ENCODE measurements at places on chromosomes 16 and 17.

DNA sequence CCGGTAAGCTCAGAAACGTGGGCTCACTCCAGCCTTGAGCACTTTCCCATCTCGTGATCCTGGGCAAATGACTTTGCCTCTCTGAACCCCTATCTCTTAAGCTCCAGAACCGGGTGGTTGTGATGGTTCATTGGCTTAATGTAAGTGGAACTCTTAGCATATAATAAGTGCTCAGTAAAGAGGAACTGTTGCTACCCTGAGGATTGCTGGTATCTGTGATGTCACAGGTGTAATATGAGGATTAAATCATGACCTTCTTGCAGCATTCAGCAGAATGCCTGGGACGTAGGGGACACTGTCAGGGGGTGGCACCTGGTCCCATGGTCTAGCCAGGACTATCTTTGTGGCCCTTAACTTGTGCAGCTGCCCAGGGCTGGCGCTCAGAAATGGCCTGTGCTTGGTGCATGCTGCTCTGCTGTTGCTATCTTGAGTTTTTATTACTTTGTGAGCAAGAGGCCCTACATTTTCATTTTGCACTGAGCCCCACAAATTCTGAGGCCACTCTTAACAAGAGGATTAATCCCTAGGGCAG is 68.8 kb downstream of the SREBF1 start:
- DNase-seq = no peak

- DNase-seq = no peak
These were observed 7.2 kb downstream of the ARL2BP start for GRCh38 chr16:57252148-57252721.

GRCh38 chr16:58814348-58814801 is 80.3 kb upstream of the GOT2 start:
- peak; percentile 86 for DNase-seq

DNA sequence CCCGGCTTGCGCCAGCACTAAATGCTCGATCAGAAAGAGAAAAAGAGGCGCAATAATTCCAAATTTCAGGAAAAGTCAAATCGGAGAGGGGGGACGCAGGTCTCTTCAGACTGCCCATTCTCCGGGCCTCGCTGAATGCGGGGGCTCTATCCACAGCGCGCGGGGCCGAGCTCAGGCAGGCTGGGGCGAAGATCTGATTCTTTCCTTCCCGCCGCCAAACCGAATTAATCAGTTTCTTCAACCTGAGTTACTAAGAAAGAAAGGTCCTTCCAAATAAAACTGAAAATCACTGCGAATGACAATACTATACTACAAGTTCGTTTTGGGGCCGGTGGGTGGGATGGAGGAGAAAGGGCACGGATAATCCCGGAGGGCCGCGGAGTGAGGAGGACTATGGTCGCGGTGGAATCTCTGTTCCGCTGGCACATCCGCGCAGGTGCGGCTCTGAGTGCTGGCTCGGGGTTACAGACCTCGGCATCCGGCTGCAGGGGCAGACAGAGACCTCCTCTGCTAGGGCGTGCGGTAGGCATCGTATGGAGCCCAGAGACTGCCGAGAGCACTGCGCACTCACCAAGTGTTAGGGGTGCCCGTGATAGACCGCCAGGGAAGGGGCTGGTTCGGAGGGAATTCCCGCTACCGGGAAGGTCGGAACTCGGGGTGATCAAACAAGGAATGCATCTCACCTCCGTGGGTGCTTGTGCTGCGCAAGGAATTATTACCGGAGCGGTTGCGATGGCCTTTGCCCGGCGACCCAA is 4.0 kb upstream of the DLX4 start:
- no peak for DNase-seq

- DNase-seq = no peak
These were observed 149.9 kb downstream of the NPIPB5 start for GRCh38 chr16:22660441-22661160.

- DNase-seq = no peak
These were observed 179.5 kb downstream of the PCTP start for GRCh38 chr17:55930291-55930809.

- peak; percentile 93 for DNase-seq
These were observed 396 bp downstream of the NFE2L1 start for GRCh38 chr17:48048384-48049126.

GRCh38 chr16:54630284-54630967 is 300.2 kb upstream of the IRX5 start:
- peak; percentile 37 for DNase-seq

DNA sequence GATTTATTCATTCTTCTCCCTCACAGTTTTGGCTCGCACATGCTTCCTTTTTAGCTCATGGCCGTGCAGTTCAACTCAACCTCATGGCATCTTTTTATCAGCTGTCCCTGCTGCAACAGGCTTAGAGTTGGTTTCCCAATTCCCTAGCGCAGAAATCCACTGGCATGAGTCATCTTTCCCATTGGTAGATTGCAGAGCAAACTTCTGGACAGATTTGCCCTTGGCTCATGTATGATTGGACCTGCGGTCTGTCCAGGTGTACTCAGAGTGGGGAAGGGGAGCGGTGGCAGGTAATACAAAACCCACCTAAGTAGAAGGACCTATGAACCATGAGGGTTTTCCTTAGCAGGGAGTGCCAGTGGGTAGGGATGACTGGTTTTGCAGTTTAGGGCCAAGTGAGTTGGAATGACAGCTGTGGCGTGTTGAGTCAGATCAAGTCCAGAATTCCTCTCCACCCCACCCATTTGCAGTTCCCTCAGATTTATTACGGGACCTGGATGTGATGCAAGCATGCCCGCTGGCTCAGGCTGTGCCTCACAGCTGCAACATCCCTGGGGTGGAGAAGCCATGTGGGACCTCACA is 584.7 kb downstream of the WWOX start:
- DNase-seq = peak; percentile 82

DNA sequence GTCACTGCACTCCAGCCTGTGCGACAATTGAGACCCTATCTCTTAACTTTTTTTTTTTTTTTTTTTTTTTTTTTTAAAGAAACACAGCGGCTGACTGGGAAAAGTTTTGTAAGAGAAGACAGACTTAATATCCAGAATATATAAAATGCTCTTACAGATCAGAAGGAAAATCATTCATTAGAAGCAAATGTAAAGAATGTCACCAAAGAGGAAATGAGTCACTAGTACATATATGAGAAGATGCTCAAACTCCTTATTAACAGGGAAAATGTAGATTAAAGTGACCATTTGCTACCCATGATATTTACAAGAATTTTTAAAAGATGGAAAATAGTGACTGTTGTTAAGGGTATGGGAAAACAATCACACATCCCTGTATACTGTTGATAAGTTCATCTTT is 48.9 kb downstream of the RABEP1 start:
- no peak for DNase-seq

DNA sequence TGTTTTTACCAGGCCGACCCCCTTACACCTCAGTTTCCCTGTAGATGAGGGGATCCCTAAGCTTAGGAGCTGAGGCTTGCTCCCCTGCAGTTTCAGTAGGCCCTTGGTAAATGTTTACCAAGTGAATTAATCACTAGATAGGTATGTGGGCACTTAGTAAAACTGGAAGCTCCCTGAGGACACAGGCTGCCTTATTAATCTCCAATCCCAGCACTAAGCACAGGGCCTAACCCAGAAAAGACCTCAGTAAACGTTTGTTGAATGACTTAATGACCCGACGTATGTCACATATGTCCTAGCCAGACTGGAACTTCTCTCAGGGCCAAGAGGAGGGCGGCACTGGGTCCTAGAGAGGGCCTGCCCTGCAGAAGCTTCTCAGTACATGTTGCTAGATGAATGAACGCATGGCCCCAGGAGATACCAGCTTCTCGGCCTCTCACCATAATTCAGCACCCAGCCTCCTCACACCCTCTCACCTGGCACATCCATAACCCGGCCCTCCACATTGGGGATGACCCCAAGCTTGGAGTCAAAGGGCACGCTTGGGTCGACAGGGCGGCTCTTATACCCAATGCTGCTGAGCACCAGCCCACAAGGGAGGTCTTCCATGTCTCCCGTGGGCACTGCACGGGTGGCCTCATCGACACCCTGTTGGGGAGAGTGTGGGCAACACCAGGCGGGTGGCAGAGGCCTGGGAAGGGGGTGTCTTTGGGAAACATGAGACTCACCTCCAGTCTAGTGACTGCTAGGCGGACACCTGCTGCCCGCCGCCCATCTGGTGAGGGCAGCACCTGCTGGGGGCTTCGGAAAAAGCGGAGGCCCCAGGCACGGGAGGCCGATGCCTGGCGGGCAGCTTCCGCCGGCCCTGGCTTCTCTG is 4.0 kb upstream of the GRIN2C start:
- DNase-seq = no peak
